ENCODE measurements at places on chromosomes 1 and 21.

DNA sequence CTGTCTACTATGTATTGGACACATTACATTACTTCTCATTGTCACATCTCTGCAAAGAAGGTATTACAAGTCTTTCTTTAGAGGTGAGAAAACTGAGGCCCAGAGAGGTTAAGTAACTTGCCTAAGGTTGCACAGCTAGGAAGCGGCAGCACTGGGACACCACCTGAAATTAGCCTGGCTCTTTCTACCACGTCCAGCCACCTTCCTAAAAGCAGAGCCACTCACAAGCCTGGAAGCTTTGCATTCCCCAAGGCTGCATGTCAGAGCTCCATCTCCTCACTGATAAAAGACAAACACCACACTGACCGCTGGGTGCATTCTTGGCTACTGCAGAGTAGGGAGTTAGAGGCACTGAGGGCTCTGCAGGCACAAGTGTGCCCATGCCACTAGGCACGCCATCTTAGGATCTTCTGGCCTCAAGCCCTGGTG is 2.4 kb downstream of the CD247 start:
- peaks cover 4% of the 10 kb centered on the region for H3K27me3 ChIP-seq
- H3K27ac ChIP-seq = no peak overlapping the region
- no peaks in the 10 kb centered on the region for H3K4me1 ChIP-seq
- no peaks in the 10 kb centered on the region for H3K36me3 ChIP-seq

DNA sequence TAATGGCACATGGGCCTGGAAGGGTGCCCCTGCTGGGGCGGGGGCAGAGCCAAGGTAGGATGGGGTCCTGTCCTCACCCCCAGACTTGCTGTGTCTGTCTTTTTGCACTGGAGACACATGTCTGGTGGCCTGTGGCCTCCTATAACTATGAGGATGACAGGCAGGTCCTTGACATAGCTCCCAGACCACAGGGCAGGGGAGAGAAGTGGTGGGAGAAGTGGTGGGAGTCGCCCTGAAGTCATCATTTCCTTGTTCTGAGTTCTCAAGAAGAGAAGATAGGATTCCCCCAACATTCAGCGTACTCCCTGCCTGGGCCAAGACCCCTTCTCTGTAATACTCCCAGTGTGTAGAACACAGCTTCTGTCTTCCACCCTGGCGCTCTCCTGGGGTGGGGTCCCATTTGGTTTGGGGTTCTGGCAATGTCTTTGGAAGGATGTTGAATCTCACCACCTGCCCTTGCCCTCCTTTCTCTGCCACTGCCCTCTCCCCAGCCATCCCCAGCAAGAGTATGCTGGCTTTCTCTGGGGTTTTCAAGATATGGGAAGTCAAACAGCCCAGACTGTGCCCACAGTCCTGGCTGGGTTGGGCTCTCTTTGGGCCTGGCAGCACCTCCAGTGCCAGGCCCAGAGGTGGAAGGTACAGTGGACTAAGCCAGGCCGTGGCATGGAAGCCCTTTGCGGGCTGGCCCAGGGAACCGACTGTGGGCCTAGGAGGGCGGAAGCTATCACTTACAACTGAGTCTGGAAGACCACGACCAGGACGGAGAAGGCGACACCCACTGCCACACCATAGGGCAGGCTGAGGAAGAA is 19.4 kb downstream of the SLC26A9 start:
- no peaks in the 10 kb centered on the region for H3K36me3 ChIP-seq
- no peak overlapping the region for H3K4me3 ChIP-seq
- peaks cover 6% of the 10 kb centered on the region for H3K4me1 ChIP-seq

- DNase-seq = peak; percentile 58
- no peaks in the 10 kb centered on the region for H3K4me1 ChIP-seq
- no peaks in the 10 kb centered on the region for H3K36me3 ChIP-seq
- H3K27ac ChIP-seq = no peak overlapping the region
Observed at GRCh38 chr1:165116732-165117131, 239.8 kb downstream of the LMX1A start.

DNA sequence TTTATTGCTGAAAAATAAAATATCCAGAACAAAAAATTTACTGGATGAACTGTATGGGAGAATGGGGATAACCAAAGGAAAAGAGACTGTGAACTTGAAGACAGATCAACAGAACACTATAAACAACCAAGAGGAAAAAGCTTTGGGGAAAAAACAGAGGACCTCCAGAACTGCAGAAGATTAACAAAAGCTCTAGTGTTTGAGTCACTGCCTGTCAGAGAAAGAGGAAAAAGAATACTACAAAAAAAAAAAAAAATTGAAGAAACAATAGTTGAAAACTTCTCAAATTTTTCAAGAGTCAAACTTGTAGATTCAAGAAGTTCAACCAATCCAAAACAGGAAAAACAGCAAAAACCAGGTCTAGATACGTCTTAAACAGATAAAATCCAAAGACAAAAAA is 44.3 kb downstream of the ARHGAP29 start:
- no peak for DNase-seq
- no peaks in the 10 kb centered on the region for H3K27me3 ChIP-seq
- H3K4me1 ChIP-seq = peaks cover 79% of the 10 kb centered on the region

DNA sequence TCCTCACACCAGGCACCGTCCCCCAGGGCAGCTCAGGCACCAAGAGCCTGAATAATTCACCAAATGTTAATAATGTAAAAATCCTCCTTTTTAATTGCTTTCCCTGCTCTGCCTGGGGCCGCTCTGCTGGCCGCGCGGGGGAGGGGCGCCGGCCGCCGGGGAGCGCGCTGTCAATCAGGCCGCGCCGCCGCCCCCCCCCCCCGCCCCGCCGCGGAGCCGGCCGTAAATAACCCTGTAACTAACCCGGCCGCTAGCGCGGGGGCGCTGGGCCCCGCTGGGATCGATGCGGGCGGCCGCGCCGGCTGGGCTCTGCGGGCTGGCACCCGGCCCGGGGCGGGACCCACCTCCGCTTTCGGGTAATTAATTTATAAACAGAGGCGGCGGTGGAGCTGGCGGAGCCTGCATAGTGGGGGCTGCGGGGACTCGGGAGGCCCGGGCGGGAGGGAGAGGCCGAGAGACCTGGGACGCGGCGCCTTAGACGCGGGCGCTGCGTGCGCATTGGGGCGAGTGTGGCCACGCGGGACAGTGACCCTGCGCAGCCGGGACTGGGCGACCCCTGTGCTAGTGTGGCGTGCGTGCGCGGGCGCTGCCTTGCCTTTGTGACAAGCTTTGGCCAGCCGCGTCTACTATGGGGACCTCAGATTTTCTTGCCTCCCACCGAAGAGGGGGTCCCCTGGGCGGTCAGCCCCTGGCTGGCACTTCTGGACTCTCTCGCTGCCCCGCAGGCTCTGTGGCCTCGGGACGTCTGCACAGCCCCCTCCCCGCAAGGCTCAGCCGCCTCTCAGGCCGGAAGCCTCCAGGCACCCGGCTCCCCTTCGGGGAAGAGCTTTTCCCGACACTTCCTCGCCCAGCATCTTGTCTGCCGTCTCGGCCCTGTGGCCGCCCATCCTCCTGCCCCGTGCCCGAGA is 16.6 kb downstream of the SAMD11 start:
- H3K27ac ChIP-seq = peak overlapping the region; percentile 87
- no peak for DNase-seq
- H3K27me3 ChIP-seq = no peaks in the 10 kb centered on the region
- H3K36me3 ChIP-seq = no peaks in the 10 kb centered on the region
- H3K4me1 ChIP-seq = peaks cover 66% of the 10 kb centered on the region

- no peaks in the 10 kb centered on the region for H3K27me3 ChIP-seq
- no peak overlapping the region for H3K4me3 ChIP-seq
- no peaks in the 10 kb centered on the region for H3K4me1 ChIP-seq
- H3K36me3 ChIP-seq = no peaks in the 10 kb centered on the region
- DNase-seq = peak; percentile 61
Observed at GRCh38 chr1:27968692-27969091, 8.9 kb downstream of the XKR8 start.
